ENCODE measurements at places on chromosomes 2 and 18. TPM values are rescaled to one million over a fixed set of nuclear protein-coding genes. Genes with fewer than 3 reads are reported as not detected.

GRCh38 chr2:85430752-85431569, 12.4 kb downstream of the SH2D6 start:
- no peak for DNase-seq

DNA sequence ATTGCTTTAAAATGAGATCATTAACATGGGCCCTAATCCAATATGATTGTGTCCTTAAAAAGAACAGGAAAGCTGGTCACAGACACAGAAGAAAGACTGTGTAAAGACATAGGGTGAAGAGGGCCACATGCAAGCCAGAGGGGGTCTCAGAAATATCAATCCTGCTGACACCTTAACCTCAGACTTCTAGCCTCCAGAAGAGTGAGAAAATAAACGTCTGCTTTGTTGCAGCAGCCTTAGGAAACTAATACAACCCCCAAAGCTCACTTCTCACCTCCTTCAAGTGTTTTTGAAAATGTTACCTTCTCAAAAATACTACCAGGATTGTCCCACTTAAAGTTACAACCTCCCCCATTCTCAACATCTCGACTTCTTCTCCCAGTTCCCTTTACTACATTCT, 39.8 kb upstream of the SESTD1 start:
- DNase-seq: no peak

- no peak for DNase-seq
These were observed 29.7 kb downstream of the TAF4B start for GRCh38 chr18:26255695-26256622.

GRCh38 chr2:64348386-64349130, 105.4 kb upstream of the LGALSL start:
- DNase-seq: no peak

The OTX1 gene
- 0.58 TPM for total RNA-seq

The SGPP2 gene
- 4.0 TPM for total RNA-seq

- DNase-seq: no peak
These were observed 334.3 kb downstream of the CLIP4 start for GRCh38 chr2:29449499-29449898.

DNA sequence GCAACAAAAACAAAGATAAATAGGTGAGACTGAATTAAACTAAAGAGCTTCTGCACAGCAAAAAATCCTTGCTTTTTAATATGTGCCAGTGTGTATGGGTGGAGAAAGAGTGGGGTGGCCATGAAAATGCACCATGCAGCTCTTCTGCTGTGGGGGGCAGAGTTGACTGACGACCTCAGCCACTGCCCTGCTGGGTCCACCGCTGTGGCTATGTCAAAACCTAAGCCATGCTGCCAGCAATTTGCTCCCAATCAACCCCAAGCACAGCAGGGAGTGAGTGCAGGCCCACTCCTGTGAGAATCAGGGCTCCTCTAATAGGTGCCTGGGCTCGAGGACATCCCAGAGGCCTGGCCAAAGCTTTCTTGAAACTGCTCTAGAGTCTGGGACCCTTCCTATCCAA, 235.6 kb upstream of the RBBP8 start:
- no peak for DNase-seq

DNA sequence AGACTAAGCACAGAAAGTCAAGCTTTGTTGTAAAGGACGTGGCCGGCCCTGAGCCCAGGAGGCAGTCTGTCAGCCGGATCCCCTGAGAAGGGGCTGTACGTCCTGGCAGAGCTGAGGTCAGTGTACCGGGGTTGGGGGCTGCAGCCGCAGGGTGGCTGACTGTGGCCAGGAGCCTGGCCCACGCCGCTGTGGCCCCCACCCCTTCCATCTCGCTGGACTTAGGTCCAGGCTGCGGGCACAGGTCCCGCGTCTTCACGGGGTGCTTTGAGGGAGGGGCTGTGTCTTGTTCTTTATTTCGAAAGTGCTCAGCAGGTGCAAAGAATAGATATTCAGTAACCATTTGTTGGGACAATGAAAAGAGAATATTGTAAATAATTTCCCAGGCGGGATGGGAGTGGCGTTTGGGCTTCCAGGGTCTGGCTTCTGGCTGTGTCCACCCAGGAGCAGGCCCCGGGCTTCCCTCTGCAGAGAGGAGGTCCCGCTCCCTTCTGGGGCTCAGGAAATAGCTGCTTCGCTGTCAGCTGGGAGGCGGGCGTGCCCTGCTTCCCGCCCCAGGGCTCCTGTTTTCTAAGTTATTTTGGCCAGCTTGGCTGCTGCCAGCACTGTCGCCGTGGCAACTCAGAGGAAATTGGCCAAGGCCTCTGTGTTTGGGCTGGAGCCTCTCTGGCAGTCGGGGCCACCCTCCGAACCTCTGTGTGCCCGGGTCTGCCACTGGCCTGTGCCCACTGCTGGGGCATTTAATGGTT, 7.4 kb downstream of the NFATC1 start:
- DNase-seq: no peak

The PAIP2B gene
- 1.5 TPM for total RNA-seq

DNA sequence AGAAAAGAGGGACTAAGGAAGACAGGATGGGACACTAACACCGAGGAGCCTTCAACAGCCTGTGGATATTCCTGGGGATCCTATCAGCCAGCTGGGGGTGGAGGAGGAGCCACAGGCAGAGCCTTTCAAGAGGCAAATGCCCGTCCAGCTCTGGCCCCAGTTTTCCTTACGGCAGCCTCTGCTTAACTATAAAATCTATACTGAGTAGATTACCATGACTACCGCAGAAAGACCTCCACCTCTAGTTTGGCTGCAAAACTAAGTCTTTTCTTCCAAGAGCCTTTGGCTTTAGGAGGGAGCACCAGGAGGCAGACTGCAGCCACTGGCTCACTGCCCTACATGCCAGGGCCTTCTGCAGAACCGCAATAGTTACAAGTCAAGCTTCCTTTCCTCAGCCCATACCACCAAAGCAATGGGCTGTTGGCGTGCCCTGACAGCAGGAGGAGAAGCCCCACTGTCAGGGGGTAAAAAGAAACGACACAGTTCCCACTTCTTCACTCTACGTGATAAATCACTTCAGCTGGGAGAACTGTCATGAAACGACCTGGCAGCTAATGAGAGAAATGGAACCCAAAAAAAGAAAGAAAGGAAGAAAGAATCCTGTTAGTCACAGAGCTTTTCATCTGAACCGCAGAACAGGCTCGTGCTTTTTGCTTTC, 25.1 kb upstream of the CREB1 start:
- DNase-seq: no peak
